ENCODE measurements at places on chromosomes 11 and 22.

DNA sequence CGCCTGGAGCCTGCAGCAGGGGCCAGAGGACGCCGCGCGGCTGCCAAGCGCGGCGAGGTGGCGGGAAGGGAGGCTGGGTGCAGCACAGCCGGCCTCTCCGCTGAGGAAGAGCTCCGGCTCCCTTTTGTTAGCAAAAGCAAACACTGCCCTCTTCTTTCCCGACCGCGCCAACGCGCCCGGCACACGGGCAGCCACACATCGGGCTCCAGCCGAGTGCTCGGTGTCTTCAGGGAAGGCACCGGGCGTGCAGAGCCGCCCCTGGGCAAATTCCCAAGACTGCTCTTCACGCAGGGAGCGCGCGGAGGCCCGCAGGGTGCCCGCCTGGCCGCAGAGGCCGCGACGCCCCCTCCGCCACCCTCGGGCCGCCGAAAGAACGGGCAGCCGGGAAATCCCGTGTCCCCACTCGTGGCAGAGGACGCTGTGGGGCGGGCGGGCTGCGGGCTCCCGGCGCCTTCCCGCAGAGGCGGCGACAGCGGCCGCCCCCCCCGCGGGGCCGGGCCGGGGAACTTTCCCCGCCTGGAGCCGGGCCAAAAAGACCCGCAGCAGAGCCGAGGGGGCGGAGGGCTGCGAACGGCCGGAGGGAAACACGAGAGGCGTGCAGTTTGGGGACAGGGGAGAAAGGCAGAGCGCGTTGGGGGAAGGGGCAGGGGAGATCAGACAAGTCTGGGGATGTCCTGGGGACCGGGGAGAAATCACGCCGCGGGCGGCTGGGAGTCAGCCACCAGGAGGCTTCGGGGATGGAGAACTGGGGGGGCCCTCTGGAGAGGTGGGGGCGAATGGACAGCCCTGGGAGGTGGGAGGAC is 931 bp downstream of the CADM1 start:
- peak; percentile 33 for ATAC-seq

GRCh38 chr11:46658259-46658658 is 40.9 kb downstream of the ATG13 start:
- no peak for ATAC-seq

- no peak for ATAC-seq
Observed at GRCh38 chr11:125935056-125935455, 10.8 kb upstream of the VSIG10L2 start.

GRCh38 chr11:126722956-126723664 is 277.5 kb downstream of the KIRREL3 start:
- no peak for ATAC-seq

GRCh38 chr22:18001040-18001893 is 23.1 kb downstream of the MICAL3 start:
- ATAC-seq, result peak; percentile 92

- no peak for ATAC-seq
Observed at GRCh38 chr11:97962758-97963157, 1058.0 kb upstream of the CNTN5 start.

DNA sequence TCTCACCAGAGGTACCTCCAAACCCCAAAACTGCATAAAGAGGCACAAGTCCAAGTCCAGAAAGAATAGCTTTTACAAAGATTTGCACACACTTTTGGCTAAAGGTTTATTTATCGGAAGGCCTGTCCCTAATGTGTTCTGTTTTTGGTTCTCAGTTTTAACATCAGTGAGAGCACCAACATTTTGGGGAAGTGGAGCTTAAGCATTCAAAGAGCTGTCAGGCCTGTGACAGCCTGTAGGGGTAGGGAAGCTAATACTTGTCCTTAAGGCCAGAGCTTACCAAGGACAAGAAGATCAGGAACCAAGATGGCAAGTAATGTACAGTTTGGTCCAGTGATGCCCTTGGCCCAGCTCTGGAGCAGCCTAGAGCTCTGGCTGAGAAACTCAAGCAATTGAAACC is 38.9 kb upstream of the SCUBE2 start:
- no peak for ATAC-seq

GRCh38 chr22:49703990-49704344 is 123.7 kb downstream of the BRD1 start:
- no peak for ATAC-seq

- ATAC-seq, result no peak
Observed at GRCh38 chr11:29956076-29956556, 60.7 kb downstream of the KCNA4 start.

- peak; percentile 60 for ATAC-seq
Observed at GRCh38 chr11:116445108-116446047, 327.4 kb downstream of the BUD13 start.

DNA sequence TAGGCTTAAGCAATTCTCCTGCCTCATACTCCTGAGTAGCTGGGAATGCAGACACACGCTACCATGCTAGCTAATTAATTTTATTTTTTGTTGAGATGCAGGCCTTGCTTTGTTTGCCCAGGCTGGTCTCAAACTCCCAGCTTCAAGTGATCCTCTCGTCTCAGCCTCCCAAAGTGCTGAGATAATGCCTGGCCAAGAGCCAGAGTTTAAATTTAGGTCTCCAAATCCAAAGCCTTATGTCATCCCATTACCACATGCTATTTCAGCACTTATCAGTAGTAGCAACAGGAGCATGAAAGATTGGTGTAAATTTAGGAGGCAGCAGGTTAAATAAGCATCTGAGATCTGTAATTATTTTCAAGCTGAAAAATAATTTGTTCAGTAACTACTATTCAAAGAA is 326.1 kb upstream of the ANO5 start:
- no peak for ATAC-seq

GRCh38 chr11:8793114-8793777 is 110.7 kb downstream of the RPL27A start:
- no peak for ATAC-seq

GRCh38 chr11:103805688-103806009 is 230.8 kb upstream of the DDI1 start:
- no peak for ATAC-seq

DNA sequence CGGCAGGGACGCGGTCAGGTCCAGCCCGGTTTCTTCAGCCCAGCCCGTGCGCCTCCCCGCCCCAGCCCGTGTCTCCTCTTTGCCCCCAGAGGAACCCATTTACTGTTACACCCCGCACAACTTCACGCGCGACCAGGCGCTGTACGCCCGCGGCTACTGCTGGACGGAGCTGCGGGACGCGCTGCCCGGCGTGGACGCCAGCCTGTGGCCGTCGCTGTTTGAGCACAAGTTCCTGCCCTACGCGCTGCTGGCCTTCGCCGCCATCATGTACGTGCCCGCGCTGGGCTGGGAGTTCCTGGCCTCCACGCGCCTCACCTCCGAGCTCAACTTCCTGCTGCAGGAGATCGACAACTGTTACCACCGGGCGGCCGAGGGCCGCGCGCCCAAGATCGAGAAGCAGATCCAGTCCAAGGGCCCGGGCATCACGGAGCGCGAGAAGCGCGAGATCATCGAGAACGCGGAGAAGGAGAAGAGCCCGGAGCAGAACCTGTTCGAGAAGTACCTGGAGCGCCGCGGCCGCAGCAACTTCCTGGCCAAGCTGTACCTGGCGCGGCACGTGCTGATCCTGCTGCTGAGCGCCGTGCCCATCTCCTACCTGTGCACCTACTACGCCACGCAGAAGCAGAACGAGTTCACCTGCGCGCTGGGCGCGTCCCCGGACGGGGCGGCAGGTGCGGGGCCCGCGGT is 6.5 kb downstream of the PANX2 start:
- no peak for ATAC-seq

GRCh38 chr11:65181569-65182257 is at the start of gene CAPN1:
CAPN1 (plus strand) TSS chr11:65181928; CDS start chr11:65182702, 774 bp downstream.
- peak; percentile 68 for ATAC-seq

DNA sequence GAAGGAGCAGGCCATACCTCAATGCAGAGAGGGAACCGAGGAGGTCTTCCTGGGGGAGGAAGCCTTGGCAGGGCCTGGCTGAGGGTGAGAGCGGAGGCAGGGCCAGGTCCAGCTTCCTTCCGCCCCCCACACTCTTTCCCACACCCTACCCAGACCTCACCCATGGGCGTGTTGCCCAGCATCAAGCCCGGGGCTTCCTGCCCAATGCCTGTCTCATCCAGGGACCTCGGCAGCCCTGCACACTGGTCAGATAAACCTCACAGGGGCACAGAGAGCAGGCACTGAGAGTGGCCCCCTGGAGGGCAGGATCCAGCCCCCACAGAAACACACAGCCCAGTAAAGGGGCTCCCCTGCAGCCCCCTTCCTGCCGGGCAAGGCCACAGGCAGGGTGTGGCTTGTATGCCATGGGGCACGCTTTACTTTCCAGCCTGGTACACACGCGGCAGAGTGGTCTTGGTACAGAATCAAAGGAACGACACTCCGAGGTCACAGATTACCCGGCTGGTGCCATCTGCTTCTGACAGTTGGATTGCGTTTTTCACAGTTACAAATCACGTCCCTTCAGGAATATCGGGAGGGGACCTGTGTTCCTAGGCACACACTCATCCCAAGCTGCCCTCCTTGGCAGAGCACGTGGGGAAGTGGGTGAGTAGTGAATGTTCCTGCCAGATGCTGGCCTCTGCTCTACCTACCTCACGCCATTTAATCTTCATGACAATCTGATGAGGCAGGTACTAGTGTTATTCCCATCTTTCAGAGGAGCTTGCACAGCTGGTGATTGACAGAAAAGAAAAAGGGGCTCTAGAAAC is 20.0 kb upstream of the CD5 start:
- ATAC-seq, result no peak

DNA sequence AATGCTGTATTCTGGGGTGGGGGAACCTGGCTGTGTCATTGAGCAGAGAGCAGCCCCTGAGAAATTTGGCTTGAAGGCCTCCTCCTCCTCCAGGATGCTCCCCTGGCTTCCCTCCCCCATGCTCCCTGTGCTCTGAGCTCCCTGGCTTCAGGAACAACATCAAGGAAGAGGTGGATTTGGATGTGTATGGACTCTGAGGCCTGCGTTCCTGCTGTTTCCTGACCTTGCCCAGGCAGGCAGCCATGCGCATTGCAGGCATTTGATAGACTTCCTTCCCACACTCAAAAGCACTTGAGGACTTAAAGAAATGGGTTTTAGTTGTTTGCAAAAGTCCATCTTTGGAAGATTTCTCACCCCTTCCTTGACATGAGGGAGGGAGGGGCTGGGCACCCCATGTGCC is 1317.1 kb downstream of the BRD1 start:
- ATAC-seq, result no peak

GRCh38 chr11:131916638-131917037 is 546.2 kb downstream of the NTM start:
- ATAC-seq, result no peak

DNA sequence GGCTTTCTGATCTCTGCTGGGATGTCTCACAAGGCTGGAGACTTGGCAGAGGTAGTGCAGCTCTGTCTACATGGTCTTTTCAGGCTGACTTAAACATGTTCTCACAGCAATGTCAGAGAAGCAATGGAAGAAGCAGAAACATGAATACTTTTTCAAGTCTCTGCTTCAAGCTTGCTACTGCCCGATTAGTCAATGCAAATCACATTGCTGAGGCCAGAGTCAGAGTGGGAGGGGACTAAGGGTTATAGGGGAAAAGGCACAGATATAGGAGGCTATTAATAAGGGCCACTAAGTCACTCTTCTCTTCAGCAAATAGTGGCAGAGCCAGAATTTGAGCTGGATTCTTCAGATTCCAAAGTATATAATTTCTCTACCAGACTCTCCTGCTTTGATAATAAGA is 390.5 kb downstream of the TMEM135 start:
- no peak for ATAC-seq

DNA sequence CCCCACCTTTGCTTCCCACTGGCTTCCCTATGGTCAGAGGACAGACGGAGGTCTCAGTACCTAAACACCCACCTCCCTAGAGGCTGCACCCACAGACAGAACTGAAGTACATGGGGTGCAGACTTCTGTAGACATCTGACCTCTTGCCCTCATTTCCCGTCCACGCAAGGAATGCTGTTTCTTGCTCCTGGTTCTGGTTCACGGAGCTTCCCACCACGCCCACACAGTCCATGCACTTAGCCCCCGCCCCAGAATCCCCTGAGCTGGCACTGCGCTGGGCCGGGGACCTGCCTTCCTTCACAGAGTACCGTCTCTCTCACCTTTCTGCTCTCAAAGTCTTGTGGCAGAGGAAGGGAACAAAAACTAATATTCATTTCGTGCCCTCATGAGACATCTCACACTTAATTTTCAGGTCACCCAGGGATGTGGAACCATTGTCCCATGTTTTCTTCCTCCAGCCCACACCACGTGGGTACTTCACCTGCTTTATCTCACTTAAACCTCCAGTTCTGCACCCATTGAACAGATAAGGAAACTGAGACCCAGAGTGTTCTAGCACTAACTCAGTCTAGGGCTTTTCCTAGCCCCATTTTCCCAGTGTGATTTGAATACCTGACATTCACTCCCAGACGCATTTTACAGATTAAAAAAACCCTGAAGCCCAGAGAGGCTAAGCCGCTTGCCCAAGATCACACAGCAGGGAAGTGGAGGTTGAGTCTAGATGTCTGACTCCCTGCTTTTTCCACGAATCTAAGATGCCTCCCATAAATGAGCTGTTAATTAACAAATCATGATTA is 5.7 kb downstream of the TMPRSS6 start:
- no peak for ATAC-seq

- no peak for ATAC-seq
Observed at GRCh38 chr11:84250834-84251613, 964.9 kb upstream of the CCDC90B start.

DNA sequence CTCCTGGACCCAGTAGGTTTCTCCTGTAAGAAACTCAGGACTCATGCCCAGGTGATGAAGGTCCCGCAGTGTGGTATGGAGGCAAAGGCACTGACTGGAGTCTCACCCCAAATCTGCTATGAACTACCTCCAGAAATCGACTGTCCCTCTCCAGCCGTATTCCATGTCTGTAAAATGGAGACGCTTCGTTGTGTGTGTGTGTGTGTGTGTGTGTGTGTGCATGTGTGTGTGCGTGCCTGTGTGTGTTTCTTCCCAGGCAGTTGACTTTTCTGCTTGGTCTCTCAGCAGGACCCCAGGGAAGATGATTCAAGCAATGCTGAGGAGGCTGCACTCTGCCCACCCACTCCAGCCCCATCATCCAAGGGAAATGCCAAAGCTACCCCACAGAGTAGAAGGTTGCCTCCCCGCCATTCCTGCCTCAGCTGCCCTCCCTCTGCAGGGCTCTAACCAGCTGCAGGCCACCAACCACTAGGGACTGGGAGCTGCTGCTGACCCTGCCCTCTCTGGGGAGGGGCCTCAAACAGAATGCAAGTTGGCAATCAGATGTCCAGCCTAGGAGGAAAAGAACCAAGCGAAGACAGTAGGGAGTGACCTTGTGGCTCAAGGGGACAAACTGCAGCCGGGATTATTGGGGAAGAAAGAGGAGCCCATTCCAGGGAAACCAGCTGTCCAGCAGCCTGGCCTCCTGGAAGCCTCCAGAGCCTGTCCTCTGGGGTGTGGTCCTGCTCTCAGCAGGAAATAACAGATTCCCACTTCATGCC is 56.2 kb downstream of the SLC22A12 start:
- ATAC-seq, result no peak

DNA sequence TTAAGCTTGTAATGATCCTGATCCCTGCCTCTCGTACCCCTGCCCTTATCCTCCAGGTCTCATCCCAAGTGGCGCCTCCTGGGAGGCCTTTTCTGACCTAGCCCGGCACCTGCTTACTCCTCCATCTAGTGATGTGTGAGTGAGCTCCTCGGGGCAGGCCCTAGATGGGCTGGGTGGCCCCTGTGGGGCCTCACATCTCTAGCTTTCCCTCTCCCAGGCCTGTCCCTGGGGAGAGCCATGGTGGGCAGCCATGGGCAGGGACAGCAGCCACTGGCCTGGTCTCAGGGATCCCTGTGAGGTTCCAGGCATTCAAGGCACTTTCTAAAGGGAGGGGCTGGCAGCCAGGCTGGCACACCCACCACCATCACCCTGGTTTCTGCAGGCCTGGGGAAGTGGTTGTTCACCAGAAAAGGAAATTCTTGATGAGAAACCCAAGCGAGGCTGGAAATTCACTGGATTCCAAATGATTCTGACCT is 27.9 kb downstream of the GNAZ start:
- ATAC-seq, result no peak

- peak; percentile 3 for ATAC-seq
Observed at GRCh38 chr11:46889251-46889650, 29.1 kb downstream of the LRP4 start.
